AG10803 (cell line): ENCODE measurements at places on chromosomes 11 and 22.

DNA sequence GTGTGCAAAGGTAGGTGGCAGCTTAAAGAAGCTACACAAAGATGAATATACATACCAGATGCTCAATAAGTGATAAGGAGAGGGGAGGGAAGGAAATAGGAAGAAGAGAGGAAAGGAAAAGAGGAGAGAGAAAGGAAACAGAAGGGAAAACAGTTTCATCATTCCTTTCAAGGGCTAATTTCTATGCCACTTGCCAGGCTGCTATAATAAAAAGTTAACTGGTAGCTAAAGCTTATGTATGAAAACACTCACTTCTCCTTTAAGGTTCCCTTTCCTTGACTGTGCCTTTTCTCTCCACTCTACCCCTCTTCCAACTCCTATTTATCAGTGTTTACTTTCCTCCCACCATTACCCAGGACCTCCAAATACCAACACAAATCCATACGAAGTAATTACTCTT, 347.9 kb downstream of the DLG2 start:
- no peak for DNase-seq

- peak; percentile 64 for DNase-seq
Measured at GRCh38 chr11:10866893-10867331, 9.1 kb upstream of the ZBED5 start.

GRCh38 chr11:10072142-10072541, 221.9 kb downstream of the SBF2 start:
- no peak for DNase-seq

DNA sequence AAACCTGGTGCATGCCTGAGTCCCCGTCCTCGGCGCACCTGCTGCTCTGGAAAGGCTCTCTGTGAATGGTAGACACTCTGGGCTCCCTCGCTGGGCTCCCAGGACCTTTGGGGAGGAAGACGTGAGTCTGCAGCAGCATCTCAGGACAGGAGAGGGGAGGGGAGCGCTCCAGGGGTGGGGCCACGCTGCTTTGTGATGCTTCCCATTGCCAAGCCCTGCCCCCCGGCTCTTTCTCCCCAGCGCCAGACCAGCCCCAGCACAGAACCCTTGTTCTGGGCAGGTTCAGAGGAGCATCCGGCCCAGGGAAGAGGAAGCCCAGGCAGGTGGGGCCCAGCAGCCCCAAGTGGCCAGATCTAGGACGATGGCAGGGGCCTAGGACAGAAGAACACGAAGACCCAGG, 111.2 kb downstream of the BRD1 start:
- DNase-seq: no peak

GRCh38 chr11:78313898-78314297, 103.7 kb downstream of the GAB2 start:
- no peak for DNase-seq

GRCh38 chr11:843086-843734, 558 bp downstream of the TSPAN4 start:
- DNase-seq: no peak

DNA sequence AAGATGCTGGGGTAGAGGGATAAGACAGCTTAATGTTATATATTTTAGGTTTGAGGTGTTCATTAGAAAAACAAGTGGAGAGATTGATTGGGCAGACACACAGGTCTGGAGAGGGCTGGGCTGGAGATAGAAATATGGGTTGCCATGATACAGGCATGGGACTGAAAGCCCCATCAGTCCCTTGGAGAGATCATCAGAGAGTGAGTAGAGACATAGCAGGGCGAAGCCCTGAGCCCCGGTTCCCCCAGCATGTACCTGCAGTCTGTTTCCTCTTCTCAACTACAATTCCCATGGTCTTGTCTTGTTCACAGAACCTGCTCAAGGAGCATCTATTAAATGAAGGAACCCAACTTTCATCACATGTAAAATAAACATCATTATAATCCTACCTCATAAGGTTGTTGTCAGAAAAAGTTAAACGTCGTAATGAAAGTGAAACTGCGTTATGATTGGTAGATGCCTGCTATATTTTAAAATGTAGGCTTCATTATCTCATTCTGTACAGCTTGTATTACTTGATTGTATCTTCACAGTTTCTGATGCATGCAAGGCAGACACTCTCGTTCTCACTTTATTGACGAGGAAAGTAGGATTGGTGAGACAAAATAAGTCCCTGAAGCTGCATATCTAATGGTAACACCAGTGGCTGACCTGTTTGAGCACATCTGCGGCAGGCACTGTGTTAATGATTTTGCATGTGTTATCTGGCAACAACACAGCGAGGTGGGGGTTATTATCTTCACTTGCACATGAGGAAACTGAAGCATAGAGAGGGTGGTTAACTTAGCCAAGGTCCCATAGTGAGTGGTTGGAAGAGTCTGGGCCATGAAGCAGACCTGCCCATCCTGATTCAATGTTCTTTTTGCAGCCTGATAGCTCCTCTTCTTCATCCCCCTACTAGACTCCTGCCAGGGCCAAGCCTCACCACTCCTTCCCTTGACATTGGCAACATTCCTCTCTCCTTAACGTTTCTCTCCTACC, 63.5 kb downstream of the ENDOD1 start:
- DNase-seq: no peak

GRCh38 chr11:76747915-76748860, 35.0 kb upstream of the TSKU start:
- DNase-seq: no peak

- DNase-seq: no peak
Measured at GRCh38 chr22:42327462-42328129, 57.1 kb upstream of the TCF20 start.

DNA sequence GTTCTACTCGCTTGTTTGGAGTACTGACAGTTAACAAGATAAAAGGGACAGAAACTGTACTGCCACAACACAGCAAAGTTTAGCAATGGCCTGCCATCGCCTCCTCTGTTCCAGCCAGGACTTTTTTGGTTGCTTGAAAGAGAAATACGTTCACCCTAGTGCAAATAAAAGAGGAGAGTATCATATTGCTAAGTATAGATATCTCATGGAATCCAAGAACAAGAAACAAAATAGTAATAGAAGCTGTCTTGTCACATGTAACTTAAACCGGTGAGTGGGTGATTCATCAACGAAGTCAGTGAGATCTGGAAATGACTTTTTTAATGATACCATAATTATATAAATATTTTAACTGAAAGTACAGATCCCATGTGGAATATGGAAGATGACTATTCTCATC, 35.4 kb downstream of the SLC1A2 start:
- no peak for DNase-seq

- DNase-seq: no peak
Measured at GRCh38 chr11:65918211-65919140, at the start of gene C11orf68. C11orf68 (minus strand) TSS chr11:65919062; CDS start chr11:65919031, 31 bp downstream.

DNA sequence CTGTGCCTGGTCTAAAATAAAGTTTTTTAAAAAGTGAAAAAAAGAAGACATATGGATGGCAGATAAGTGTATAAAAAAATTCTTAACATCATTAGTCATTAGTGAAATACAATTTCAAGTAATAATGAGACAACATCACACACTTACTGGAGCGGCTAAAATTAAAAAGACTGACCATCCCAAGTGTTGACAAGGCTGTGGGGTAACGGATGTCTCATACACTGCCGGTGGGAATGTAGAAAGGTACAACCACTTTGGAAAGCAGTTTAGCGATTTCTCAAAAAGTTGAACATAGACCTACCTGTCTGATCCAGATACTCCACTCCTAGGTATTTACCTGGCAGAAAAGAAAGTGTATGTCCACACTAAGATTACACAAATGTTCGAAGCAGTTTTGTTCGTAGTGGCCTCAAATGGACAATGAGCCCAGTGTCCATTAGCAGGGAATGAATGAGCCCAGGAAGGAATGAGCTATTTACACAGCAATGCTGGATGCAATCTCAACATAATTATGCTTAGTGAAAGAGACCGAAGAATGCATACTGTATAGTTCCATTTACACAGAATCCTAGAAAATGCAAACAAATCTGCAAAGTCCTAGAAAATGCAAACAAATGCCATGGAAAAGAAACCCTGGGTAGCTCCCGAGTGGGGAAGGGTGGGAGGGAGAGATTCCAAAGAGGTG, 6.7 kb upstream of the MUC2 start:
- DNase-seq: no peak

- no peak for DNase-seq
Measured at GRCh38 chr11:66281776-66282467, 3.9 kb downstream of the CNIH2 start.

DNA sequence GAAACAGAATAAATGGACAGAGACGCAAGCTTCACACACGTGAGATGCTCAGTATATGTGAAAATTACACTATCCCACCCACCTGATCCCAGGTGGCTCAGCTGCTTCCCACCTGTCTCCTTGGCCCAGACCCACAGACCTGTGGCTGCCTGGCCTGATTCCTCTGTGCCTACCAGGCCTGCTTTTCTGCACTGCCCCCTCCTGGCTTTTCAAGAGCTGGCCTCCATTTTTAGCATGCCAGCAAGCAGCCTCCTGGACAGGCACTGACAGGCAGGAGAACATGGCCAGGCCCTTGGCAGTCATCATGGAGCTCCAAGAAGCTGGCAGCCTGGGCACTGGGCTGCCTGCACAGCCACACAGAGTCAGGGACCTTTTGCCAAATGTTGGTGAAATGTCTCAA, 79.5 kb upstream of the HMGXB4 start:
- no peak for DNase-seq

DNA sequence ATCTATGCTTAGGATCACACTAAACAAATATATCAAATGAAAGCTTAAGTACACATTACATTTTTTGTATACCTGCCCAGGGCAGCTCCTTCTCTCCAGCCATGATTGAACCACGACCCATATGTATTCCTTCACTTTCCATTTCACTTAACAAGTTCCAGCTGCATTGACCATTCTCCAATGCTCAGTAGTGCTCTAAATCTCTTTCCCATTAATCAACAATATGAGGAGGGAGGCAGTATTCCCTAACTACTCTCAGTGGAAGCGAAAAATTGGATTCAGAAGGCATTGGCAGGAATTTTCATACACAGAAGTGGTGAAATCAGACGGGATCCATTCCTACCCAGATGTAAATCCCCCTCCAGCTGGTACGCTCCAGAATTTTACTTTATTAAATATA, 372.0 kb upstream of the LUZP2 start:
- DNase-seq: no peak

DNA sequence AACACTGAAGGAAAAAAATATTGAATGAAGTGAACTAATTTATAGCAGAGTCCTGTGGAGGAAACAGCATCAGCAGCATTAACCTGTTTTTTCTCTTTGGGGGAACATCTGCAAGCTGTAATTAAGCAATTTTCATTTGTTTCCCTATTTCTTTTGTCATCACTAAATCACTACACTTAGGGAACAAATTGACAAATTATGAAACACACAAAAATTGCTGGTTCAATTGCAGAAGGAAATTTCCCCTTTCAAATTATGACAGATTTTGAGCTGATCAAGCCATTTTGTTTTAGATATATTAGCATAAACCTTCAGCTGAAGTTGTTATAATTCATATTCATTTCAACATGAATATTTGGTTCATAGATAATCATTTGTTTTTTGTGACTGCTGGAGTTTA, 22.2 kb upstream of the RAG2 start:
- DNase-seq: no peak

- DNase-seq: peak; percentile 42
Measured at GRCh38 chr11:61966734-61967115, 709 bp downstream of the FTH1 start.

GRCh38 chr11:111236383-111236782, 9.1 kb upstream of the POU2AF2 start:
- DNase-seq: no peak

- no peak for DNase-seq
Measured at GRCh38 chr11:43245466-43245865, 66.3 kb upstream of the API5 start.

DNA sequence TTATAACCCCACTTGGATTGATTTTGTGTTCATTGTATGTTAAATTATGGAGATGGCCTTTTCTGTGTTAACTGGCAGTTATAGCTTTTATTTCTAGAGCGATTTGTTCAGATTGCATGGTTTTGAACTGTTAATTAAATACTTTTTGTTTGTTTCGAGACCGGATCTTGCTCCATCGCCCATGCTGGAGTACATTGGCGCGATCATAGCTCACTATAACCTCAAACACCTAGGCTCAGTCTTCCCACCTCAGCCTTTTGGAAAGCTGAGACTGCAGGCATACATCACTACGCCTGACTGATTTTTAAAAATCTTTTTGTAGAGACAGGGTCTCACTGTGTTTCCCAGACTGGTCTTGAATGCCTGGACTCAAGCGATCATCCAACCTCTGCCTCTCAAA, 77.0 kb downstream of the FAM83F start:
- DNase-seq: no peak

GRCh38 chr22:44659140-44659539, 42.9 kb upstream of the PRR5 start:
- peak; percentile 71 for DNase-seq

DNA sequence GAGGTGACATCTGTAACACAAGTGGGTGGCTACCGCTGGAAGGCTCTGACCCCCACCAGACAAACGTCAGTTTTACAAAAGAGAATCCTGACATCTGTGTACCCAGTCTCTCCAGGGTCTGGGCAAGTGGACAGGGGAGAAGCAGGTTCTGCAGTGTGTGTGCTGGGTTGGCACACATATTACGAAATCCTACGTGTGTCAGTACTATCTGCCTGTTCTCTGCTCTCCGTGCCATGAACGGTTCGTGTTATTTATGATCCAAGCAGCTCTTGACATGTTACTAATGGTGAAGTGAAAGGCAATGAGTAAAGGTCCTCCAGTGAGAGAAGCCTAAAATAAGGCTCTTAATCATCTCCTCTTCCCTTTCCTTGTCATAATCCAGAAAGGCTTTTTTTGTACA, 201.5 kb upstream of the MTMR2 start:
- DNase-seq: no peak

- no peak for DNase-seq
Measured at GRCh38 chr11:65585396-65586246, 9.8 kb downstream of the EHBP1L1 start.

DNA sequence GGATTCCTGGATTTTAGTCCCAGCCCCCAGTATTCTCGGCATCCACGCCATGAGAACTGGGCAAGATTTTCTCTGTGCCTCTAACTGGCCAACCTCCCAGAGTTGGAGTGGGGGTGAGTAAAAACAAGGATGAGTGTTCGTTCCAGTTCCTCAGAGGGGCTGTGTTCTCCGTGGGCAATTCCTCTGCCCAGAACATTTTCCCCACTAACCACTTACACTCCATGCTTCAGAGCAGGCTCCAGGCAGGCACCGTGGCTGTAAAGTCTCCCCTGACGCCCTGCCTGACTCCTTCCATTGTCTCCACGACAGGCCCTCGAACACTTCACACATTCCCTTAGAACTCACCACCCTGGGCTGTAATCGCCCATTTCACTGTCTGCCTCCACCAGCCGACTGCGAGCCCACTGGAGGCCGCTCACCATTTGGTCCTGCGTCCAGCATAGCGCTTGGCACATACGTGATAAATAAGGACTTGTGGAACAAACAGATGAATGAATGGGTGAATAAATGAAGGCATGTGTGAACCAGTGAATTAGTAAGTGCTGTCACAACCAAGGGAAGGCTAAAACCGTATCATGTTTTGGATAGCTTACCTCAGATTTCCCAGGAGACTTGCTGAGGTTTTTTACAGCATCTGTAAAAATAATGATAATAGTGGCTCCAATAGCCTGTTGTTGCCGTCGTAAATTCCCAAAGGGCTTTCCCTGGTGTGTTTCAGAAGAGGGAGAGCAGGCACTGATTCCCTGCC, 6.1 kb downstream of the APLNR start:
- DNase-seq: no peak

- peak; percentile 47 for DNase-seq
Measured at GRCh38 chr11:68370211-68371111, 58.1 kb downstream of the LRP5 start.

- DNase-seq: peak; percentile 55
Measured at GRCh38 chr11:128336203-128336602, 251.2 kb downstream of the ETS1 start.

- no peak for DNase-seq
Measured at GRCh38 chr11:30171661-30172060, 59.2 kb upstream of the FSHB start.
